ENCODE measurements at places on chromosomes 5 and 9. TPM values are rescaled to one million over a fixed set of nuclear protein-coding genes. Genes with fewer than 3 reads are reported as not detected.

DNA sequence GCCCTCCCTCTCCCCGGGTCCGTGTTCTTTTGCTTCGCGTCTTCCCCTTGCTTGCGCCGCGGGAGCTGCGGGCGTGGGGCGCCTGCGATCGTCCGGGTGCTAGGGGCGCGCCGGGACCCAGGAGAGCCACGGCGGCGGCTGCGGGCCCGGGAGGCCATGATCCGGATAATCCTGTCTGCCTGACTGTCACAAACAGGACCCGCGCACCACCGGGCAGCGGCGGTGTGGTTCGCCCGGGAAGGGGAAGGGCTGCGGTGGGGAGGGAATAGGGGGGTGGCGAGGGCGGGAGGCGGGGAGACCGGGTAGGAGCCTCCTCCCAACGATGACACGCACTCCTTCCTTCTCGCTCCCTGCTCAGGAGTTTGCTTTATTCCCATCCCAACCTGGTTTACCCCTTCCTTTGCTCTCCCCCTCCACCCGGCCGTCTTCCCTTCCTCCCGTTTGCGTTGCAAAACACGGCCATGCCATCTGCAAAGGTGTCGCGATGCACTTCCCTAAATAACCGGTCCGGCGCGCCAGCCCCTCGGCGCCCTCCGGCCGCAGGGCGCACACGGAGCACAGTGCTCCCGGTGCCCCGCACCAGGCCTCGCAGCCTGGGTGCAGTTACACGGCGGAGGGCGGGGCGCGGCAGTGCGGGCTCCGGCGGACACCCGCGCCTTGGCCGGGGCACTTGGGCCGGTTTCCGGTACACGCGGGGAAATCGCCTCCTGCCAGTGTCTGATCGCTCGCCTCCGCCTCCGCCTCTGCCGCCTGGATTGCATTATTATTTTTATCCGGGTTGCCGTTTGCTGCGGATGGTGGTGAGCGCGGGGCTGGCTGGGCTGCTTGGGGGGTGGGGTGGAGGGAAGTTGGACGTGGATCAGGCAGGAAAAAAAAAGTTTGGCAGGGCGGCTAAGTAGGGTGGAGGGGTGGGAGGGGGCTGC is 1.5 kb downstream of the SMARCA2 start:
- peak; percentile 70 for DNase-seq

DNA sequence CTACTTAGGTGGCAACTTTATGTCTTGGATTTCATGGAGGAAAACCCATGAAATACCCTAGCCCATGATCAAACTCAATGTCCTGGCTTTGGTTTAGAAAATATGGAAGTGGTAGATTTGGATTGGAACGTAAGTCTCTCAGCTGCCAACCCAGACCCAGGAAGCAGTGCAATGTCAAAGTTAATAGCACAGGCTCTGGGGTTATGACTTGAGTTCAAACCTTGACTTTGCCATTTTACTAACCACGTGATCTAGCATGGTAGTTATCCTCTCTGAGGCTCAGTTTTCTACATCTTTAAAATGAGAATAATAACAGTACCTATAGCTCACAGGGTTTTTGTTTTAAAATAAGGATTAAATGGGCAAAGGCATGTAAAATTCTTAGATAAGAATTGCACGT is 13.8 kb downstream of the FYB1 start:
- no peak for DNase-seq

- no peak for DNase-seq
These were observed 43.7 kb upstream of the POMT1 start for GRCh38 chr9:131459056-131459455.

- DNase-seq: peak; percentile 68
These were observed 91.4 kb upstream of the RAI14 start for GRCh38 chr5:34564710-34565235.

GRCh38 chr5:55172937-55173686 is at the start of gene CDC20B:
Gene CDC20B (minus strand): TSS chr5:55173177. CDS start chr5:55173000, 177 bp downstream.
- DNase-seq: peak; percentile 45

GRCh38 chr5:5270958-5271785 is 131.0 kb downstream of the ADAMTS16 start:
- DNase-seq: peak; percentile 92

DNA sequence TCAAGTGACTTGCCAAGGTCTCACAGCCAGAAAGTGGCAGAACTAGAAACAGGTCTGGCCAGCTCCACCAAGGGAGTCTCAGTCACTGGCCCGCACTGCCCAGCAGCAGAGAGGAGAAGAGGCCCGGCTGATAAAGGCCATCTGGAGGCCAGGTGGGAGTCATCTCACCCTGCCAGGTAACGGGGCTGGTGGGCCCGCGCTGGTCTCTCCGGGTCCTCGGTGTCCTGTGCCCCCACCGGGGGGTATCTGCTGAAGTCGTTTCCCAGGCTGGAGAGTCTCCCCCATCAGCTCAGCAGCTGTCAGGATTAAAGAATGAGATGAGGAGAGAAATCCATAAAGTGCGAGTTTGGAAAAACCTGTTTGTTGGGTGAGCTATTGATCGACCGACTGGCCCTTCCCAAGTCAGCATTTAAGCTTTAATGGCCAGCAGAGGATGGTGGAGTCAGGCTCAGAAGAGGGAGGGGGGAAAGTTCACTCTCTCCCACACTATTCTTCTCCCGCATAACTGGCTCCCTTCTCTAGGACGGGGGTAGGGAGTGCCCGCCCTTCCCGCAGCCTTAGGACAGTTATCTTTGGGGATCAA is 30.3 kb downstream of the LMX1B start:
- no peak for DNase-seq

GRCh38 chr5:136031711-136032110 is 2.9 kb downstream of the TGFBI start:
- DNase-seq: peak; percentile 63

GRCh38 chr5:90548069-90548593 is 10.5 kb upstream of the ADGRV1 start:
- DNase-seq: peak; percentile 15

- peak; percentile 15 for DNase-seq
These were observed 206.7 kb downstream of the ARRDC3 start for GRCh38 chr5:91176288-91177016.

- peak; percentile 61 for DNase-seq
These were observed 128.7 kb downstream of the SPOCK1 start for GRCh38 chr5:137370096-137371071.

DNA sequence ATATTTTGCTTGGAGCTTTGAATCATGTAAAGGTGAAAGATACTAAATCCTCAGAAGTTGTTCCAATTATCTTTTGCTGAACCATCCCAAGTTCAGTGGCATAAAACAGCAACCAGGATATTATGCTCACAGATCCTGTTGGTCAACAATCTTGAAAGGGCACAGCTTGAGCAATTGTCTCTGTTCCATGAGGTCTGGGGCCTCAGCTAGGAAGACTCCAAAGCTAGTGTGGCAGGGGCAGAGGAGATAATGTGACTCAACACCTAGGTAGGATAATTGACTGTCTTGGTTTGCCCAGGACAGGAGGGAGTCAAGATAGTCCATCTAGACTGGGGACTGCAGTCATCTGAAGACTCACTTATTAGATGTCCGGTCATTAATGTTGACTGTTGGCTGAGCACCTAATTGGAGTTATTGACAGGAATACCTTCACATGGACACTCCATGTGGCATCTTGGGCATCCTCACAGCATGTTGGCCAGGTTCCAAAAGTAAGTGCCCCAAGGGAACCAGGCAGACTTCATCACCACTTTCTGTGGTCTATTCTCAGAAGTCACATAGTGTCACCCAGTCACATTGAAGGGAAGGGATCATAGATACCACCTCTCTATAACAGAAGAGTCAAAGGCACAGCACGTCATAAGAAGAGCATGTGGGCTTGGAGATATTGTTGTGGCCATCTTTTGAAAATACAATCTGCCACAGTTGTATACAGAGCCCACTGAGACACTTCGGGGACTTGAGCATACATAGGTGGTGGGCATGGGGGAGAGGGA is 88.4 kb upstream of the GPBP1 start:
- DNase-seq: no peak

DNA sequence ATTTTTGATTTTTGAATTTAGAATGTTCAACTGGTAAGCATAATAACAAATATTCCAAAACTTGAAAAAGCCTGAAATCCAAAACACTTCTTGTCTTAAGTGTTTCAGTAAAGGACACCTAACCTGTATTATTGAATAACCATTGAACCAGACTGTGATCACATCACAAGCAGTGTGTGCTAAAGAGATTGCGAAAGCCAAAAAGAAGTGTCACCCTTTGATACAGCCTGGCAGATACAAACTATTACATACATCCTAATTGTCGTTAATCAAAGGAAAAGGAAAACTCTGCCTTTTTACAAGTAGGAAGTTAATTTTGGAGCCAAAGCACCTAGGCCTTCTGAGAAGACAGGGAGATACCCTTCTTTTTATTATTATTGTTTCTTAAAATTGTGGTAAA is 8.4 kb upstream of the FAM120AOS start:
- DNase-seq: no peak

DNA sequence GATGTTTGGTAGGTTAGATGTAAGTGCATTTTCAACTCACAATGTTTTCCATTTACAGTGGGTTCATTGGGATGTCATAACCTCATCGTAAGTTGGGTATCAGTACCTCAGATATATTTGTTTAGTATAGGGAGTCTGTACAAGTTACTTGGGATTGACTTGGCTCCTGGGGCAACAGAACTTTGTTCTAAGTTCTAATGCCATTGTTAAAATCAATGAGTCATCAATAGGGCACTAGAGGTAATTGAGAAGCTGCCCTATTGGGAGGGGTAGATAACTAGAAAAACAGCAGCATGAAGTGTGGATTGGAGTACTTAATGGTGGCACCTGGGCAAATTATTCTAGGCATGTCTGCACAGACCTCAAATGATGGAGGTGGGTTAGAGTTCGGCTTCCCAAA is 272.8 kb downstream of the DOCK8 start:
- no peak for DNase-seq

DNA sequence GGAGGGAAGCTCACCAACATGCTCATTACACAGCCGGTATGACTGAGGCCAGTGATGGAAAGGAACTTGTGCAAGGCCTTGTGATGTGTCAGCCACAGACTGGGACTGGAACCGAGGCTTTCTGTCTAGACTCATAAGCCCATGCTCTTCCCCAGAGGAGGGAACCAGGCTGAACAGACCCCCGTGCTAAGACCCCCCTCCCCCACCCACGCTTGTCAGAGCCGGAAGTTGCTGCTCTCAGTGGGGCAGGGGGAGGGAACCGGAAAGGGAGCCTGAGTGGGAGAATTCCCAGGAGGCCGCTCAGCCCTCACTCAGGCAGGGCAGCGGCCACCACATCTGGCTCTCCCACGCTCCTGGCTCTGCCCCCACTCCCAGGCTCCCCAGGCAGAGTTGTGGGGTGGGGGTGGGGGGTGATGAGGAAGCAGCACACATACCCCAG is 4.1 kb upstream of the PDGFRB start:
- DNase-seq: peak; percentile 56

DNA sequence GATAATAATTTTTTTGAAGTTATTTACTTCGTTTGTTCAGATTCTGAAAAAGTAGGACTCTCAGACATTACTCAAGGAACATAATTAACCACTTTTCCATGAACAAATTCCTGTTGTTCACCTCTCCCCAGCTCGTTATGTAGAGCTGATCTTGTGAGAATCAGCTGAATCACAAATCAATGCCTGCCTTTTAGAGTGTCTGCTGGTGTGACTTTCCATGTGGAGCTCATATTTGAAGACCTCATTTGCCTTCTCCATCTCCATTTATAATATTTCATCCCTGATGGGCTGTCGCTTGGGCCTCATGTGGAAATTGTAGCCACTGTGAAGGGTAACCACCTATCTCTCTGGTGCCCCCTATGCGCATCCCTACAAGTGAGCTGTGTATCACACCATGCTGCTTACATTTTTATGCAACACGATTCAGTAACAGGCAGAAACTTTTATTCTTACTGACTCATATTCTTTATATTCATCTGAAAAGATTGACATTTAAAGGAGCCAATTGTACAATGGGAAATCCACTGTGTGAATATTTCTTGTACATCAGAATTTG is 111.3 kb downstream of the STK32A start:
- DNase-seq: no peak

DNA sequence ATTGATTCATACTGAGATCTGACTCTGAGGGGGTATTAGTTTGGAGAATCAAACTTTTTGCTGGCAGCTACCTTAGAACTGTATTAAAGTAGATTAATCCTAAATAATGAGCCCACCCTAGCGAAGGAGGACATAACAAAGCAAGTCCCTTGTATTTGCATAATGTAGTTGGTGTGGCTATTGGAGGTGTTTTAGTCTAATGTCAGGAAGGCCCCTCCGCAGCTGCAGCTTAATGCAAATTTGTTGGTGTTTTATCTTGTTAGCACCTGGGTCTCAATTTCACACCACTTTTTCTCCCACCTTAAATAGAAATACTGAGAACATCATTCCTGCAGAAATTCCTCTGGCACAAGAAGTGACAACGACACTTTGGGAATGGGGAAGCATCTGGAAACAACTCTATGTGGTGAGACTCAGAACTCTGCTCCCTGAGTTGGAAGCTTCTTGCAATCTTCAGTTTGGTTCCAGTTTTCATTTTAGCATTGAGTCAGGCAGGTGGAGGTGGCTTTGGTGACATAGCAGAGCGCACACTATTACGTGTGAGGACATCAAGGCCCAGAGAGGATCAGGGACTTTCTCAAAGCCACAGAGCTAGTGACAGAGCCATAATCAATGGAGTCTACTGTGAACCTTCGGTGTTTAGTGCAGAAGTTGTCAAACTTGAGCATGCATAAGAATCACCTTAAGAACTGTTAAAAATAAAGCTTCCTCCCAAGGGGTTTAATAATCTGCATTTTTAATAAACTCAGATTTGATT is 33.9 kb downstream of the DOCK2 start:
- no peak for DNase-seq

GRCh38 chr9:81772144-81772543 is 82.8 kb upstream of the TLE1 start:
- peak; percentile 51 for DNase-seq

GRCh38 chr5:42666869-42667268 is 89.7 kb upstream of the CCDC152 start:
- no peak for DNase-seq

TRIP13 gene
- 8.5 TPM for total RNA-seq

LCN10 gene
- not detected for total RNA-seq

LCP2 gene
- total RNA-seq: 0.09 TPM

DDX4 gene
- total RNA-seq: not detected

RAD23B gene
- 163 TPM for total RNA-seq

CCDC112 gene
- total RNA-seq: 10.5 TPM

DMGDH gene
- total RNA-seq: not detected

ZNF346 gene
- 11.1 TPM for total RNA-seq

PRR7 gene
- total RNA-seq: 9.9 TPM

FOXI1 gene
- not detected for total RNA-seq

FOXD4L5 gene
- 0.11 TPM for total RNA-seq
